ENCODE measurements at places on chromosomes 5 and 9.

GRCh38 chr9:79007701-79008483 is 563.9 kb upstream of the TLE4 start:
- DNase-seq, result no peak

GRCh38 chr9:38067859-38068681 is 957 bp downstream of the SHB start:
- DNase-seq, result no peak

GRCh38 chr5:176530983-176531901 is 6.0 kb downstream of the RNF44 start:
- no peak for DNase-seq

- no peak for DNase-seq
Observed at GRCh38 chr9:125609744-125610143, 97.3 kb downstream of the MAPKAP1 start.

DNA sequence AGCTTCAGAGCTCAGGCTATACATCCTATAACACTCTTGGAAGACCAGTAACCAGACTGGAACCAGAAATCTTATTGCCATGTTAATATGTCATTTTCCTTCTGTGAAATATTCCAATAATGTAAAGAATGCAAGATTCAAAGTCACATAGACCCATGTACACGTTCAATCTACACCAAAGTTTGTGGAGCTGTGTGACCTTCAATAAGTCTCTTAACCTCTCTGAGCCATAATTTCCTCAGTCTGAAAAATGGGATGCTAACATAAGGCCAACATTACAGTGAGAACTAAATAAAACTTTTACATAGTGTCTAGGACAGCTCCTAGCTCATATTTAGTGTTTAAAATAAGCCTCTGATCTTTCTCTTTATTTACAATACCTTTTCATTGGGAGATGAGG is 70.4 kb downstream of the ARRDC3 start:
- DNase-seq, result no peak

DNA sequence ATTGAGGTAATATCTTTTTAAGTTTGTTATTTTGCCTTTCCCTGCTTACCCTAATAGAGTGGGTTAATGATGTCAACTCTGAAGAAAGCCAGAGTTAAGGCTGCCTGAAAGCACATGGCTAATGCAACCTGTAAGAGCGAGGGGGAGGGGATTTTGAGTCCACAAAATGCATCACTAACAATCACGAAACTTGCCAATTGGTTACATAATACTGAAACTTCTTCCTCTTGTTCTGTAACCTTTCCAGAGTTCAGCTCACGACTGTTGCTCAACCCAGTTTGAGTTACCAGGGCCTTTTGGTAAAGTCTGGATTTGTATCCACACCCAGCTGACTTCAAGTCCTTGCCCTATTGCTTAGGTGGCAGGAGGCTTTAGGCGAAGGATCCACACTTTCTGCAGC is 308.8 kb downstream of the EFNA5 start:
- DNase-seq, result no peak

DNA sequence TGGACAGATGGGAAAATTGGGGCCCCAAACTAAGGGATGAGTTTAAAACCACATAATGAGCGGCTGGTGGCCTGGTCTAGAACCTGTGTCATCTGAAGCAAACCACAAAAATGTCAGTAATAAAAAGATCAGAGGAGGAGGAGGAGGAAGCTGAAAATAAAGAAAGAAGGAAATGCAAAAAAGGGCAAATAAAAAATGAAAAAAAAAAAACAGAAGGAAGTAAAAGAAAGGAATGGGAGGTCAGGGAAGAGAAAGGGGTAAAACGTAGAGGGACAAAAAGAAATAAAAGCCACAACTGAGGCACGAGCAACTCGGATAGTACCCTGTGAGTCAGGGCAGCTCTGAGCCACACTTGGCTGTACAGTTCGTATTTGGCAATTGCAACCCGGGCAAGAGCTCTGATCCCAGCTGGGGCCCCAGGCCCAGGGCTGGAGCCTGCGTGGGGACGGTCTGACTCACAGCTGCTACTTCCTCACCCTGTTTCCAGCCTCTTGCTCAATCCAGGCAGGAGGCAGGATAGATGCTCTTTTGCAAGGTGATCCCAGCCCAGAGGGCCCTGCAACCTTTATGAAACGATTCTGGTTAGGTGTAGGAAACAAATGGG is 137.9 kb upstream of the TRIM32 start:
- DNase-seq, result no peak

DNA sequence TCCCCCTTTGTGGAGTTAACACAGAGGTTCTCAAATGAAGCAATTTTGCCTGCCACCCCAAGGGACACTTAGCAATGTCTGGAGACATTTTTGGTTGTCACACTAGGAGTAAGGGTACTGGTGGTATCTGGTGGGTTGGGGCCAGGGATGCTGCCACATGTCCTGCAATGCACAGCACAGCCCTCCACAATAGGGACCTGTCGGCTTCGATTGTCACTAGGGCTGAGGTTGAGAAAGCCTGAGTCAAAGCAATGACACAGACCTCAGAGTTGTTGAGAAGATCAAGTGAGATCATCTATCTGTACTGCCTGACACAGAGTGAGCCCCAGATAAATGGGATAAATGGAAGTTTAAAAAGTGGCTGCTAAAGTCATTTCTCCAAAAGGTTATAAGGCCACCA is 249.2 kb upstream of the KLF4 start:
- DNase-seq, result no peak

DNA sequence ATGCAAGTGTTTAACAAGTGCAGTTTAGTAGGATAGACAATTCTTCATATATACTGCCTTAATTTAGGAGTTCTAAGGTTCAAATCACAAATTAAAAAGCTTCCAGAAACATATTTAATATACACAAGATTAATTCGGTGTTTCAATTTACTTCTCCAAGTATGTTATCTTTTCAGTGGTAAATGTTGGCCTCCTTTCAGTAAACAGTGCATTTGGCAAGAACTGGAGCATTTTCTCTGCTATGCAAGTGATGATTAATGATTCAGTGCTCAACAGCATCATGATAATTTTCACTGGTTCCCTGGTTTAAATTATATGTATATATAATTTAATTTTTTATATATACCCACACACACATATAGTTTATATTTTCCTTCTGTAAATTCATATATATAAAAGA is 541.7 kb downstream of the EFNA5 start:
- no peak for DNase-seq
